Activated naive CD8-positive, alpha-beta T cell treated with anti-CD3 and anti-CD28 coated beads, Interleukin-2, amount 10 ng/mL, durations not matched to agents 7 days and 5 days (primary cell): ENCODE measurements at places on chromosomes 13 and 19.

DNA sequence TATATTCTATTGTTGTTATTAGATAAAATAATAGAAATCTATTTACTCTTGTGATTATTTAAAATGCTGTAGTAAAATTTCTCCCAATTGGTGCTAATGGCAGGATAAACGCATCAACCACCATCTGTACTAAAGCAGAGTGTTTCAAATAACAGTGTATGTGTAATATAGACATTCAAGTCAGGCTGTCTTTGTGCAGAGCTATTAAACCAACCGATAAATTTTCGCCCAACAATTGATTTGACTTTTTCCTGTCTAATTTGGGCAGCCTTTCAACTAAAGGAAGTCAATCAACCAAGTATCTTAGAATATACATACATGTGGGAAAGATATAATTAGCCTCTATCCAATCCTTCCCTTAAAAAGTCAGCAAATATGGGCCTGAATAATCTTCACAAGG is 5.8 kb downstream of the AMER2 start:
- no peak for DNase-seq

DNA sequence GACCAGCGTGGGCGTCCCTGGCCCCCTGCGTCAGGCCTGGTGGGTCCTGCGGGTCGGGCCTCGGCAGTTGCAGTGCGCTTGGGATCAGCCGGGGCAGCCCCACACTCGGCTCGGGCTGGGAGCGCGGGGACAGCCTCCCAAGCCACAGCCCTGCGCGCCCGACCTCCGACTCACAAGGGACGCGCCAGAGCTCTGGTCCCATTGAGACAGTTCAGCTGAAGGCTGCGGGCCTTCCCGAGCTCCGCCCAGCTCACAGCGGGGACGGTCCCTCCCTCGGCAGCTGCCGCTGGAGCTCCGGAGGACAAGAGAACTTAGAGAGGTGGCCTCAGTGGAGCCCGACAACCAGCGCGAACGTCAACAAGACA is 45.7 kb upstream of the ZNF730 start:
- peak; percentile 31 for DNase-seq

GRCh38 chr19:28606269-28607032 is 606.5 kb downstream of the UQCRFS1 start:
- DNase-seq: no peak

DNA sequence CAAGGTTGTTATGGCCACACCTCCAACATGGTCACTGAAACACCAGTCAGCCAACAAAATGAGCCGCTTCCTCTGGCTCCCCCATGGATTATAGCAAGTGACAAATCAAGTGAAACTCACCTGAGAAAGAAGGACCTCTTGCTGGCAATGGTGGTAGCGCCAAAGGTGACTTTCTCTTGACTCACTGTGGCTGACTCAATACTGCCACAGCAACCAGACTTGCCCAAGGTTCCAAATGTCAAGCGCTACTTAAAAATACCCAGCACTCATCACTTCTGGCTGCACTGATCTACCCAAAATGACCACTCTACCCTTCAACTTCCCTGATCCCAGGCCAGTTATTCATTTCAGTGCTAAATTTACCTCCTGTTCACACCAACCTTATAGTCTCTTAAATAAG is 495.5 kb downstream of the FOXO1 start:
- no peak for DNase-seq

- DNase-seq: no peak
Observed at GRCh38 chr13:35648201-35648600, 171.7 kb upstream of the MAB21L1 start.

DNA sequence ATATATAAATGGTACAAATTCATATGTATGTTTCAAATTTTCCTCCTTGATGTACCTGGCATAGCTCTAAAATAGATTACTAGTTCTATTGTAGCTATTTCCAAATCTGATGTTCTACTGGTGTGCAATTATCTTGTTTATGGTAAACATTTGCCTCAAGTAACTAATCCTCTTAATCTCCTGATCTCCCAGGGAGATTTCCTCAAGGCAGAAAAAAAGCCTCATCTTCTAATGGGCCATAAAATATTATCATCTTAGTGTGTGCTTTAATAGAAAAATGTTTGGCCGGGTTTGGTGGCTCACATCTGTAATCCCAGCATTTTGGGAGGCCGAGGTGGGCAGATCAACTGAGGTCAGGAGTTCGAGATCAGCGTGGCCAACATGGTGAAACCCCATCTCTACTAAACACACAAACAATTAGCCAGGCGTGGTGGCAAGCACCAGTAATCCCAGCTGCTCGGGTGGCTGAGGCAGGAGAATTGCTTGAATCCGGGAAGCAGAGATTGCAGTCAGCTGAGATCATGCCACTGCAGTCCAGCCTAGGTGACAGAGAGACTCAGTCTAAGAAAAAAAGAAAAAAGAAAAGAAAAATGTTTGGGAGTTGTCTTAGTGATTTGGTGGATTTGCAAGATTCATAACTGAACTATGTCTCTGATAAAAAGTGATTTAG is 498.9 kb upstream of the SLITRK5 start:
- no peak for DNase-seq

DNA sequence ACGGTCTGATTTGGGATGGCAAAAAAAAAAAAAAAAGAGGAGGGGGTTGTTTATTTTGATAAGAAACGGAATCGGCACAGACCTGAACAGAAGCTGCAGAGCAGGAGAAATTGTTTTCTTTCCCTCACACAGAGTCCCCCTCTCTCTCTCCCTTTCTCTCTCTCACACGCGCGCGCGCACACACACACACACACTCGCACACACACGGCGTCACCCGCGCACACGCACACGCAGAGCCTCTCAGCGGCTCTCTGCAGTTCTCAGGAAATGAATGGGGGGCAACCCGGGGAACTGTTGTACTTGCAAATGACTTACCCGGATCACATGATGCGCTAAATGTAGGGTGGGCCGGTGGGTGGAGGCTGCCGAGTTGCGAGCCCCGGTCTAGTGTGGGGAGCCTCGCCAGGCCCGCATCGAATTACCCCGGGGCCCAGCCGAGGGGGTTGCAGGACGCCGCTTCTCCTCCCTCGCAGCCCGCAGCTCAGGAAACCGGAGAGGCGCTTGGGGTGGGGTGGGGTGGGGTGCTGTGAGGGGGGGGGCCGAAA is 475 bp downstream of the KLF12 start:
- peak; percentile 85 for DNase-seq

- DNase-seq: no peak
Observed at GRCh38 chr13:47298506-47298905, 401.7 kb upstream of the HTR2A start.

GRCh38 chr13:111344471-111345191 is 24.2 kb downstream of the TEX29 start:
- no peak for DNase-seq

DNA sequence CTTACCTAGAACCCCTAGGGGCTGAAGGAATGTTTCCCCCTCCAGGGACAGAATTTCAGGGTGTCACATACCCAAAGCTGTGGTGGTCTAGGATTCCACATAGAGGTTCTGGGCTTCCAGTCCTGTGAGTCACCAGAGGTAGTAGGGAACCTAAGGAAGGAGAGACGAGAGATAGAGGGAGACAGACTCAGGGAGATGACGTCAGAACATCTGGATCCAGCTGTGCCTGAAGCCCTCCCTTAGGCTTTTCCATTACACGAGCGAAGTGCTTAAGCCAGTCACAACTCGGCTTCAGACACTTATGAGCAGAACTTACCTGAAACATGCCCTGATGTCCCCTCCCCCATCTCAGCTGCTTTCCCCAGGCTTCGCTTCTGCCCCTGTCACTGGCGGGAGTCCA is 11.8 kb upstream of the SELENOW start:
- no peak for DNase-seq

DNA sequence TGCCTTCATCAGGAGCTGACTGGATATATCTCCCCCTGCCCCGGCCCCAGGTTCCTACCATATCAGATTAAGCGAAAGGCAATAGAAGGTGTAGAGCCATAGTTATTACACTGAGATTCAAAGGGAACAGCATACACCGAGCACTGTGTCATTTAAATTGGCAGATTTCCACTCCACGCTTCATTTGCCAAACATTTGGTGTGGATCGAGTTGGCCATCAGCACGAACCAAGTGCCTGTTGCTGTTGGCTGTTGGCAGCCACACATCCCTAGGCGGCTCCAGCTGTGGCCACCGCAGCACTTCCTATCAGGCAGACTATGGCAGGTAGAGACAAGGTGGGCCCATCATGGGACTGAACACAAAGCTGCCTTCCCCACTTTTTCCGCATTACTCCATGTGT is 115.8 kb downstream of the CCNA1 start:
- DNase-seq: no peak

GRCh38 chr19:47243776-47244547 is 12.4 kb upstream of the CCDC9 start:
- peak; percentile 99 for DNase-seq

DNA sequence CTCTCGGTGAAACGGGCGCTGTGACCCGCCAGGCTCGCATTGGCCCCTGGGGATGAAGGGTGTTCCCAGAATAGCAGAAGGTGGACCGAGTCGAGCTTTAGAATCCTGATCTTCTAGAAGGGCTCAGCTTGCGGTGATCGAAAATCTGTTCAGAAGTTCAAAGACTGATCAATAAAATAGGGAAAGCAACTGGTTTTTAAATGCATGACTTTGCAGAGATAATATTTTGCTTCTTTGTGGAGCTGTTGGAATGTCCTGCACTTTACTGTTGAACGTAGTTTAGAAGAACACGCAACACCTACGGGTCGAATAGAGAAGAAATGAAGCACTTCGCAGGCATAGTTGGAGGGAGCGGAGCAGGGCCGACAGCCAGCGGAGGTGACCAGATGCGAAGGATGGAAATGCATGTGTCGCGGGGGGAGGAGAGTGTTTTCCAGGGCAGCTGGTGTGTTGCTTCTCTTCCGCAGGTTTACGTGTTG is 766 bp downstream of the CEBPG start:
- no peak for DNase-seq

DNA sequence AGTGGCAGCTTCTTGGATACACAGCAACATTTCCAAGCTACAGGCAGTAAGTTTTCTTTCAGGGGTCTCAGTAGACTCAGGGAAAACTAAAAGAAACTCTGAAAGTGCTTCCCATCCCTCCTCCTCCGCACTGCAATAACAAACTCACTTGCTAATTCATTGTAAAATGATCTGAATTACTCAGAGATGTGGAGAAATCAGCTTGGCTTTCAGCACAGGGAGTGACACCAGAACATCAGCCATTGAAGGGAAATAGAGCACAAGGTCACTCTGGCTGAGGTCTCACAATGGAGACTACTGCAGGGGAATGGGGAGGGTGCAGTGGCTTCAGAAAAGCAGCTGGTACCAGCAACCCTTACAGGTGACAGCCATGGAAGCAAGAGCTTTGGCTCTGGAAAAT is 137.3 kb upstream of the SERP2 start:
- DNase-seq: no peak

- DNase-seq: no peak
Observed at GRCh38 chr13:110503037-110503901, 58.3 kb downstream of the RAB20 start.

DNA sequence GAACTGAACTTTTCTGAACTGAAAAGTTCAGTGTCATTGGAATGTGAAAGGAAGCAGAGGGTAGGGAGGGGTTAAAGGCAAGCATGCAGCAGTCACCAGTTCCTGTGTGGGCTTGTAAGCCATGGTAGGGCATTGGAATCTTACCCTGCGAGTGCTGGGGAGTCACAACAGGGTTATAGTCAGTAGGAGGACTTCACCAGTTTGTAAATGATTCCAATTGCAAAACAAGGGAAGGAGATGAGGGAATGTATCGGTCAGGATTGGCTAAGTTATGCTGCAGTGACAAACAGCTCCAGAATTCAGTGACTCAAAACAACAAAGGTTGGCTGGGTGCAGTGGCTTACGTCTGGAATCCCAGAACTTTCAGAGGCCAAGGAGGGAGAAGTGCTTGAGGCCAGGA is 12.8 kb downstream of the LYPD3 start:
- no peak for DNase-seq

DNA sequence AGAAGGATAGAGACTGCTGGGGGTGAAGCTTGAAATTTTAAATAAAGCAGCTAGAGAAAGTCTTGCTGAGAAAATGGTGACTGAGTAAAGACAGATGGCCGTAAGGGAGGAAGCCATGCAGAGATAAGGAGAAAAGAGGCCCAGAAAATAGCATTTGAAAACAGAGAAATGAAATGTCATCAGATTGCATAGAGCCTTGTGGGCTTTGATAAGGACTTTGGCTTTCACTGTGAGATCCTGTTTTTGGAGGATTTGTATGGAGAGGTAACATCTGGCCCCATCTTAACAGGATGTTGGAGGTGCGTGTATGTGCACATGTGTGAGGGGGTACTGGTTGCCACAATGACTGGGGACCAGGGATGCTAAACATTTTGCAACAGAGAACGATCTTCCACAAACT is 19.5 kb upstream of the ATP8A2 start:
- DNase-seq: no peak

DNA sequence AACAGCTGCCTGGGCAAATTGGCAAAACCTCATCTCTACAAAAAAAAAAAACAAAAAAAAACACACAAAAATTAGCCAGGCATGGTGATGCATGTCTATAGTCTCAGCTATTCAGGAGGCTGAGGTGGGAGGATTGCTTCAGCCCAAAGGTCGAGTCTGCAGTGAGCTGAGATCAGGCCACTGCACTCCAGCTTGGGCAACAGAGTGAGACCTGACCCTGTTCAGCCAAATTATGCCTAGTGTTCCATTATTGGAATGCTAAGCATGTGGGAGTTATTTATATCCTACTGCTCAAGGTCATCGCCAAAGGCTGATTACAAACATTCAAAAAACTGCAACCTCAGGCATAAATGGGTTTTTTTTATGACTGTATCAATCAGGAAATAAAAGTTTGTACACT is 1251.0 kb upstream of the PCDH9 start:
- no peak for DNase-seq

- DNase-seq: no peak
Observed at GRCh38 chr19:2716275-2716650, 4.9 kb downstream of the DIRAS1 start.

GRCh38 chr13:32902874-32903273 is 113.3 kb upstream of the KL start:
- no peak for DNase-seq

DNA sequence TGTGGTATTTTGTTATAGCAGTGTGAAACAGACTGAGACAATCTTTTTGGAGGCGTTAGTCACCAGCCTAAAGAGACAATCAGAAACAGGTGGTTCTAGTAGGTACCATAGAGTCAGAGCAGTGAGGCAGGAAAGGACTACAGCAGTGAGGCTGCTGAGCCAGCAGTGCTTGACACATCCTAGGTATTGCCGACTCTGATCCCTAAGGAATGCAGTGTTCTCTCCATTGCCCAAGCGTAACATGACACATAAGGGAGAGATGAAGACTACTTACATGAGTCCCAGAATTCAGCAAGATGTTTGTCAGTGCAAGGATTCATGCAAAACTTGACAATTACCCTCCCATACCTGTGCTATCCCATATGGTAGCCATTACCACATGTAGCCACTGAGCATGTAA is 62.4 kb upstream of the XPO4 start:
- no peak for DNase-seq

DNA sequence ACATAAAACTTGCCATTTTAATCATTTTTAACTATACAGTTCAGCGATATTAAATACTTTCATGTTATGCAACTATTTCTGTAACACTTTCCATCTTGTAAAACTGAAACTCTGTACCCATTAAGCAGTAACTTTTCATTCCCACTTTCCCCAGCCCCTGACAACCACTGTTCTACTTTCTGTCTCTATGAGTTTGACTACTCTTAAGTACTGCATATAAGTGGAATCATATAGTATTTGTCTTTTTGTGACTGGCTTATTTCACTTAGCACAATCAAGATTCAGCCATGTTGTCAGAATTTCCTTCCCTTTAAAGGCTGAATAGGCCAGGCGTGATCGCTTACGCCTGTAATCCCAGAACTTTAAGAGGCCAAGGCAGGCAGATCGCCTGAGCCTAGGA is 56.2 kb downstream of the ARHGAP35 start:
- DNase-seq: no peak
